ENCODE measurements at places on chromosomes 16 and 17. TPM values are rescaled to one million over a fixed set of nuclear protein-coding genes. Genes with fewer than 3 reads are reported as not detected.

- peaks cover 5% of the 10 kb centered on the region for H3K4me1 ChIP-seq
- peaks cover 23% of the 10 kb centered on the region for H3K27me3 ChIP-seq
- H3K4me3 ChIP-seq: no peak within 1 kb of the TSS
- peak; percentile 36 for DNase-seq
Observed at GRCh38 chr16:67430977-67431774, at the start of gene HSD11B2. Gene HSD11B2, plus strand, starts transcription at chr16:67431121. Its CDS starts 128 bp downstream, at chr16:67431249.

GRCh38 chr16:51312363-51313150 is 161.5 kb upstream of the SALL1 start:
- H3K36me3 ChIP-seq: no peaks in the 10 kb centered on the region
- no peak overlapping the region for H3K27ac ChIP-seq
- no peak overlapping the region for H3K4me3 ChIP-seq
- H3K4me1 ChIP-seq: no peaks in the 10 kb centered on the region

DPEP2 gene
- total RNA-seq: not detected

PTX4 gene
- not detected for total RNA-seq

DNA sequence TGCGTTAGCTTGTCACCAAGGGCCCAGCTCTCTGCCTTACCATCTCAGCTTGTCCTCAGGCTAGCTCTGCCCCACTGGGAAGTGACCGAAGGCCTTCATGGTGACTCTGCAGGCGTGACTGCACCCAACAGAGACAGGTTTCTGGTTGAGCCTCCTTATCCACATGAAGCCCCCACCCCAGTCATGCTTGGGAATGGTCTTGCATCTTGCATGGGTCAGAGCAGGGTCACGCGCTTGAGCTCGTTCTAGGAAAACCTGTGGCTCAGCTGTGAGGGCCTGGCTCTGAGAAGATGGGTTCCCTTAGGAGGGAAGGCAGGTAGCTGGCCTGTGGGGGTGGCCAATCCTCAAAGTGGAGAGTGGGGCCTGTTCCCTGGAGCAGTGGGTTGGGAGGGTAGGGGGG is 122.8 kb downstream of the BANP start:
- H3K4me3 ChIP-seq: no peak overlapping the region
- H3K27ac ChIP-seq: no peak overlapping the region
- H3K27me3 ChIP-seq: no peaks in the 10 kb centered on the region

- peaks cover 23% of the 10 kb centered on the region for H3K36me3 ChIP-seq
- H3K27ac ChIP-seq: peak overlapping the region; percentile 82
- H3K4me1 ChIP-seq: peaks cover 50% of the 10 kb centered on the region
- no peak for DNase-seq
- H3K27me3 ChIP-seq: no peaks in the 10 kb centered on the region
Observed at GRCh38 chr17:77405867-77406732, 265.3 kb downstream of the SEC14L1 start.

- peaks cover 5% of the 10 kb centered on the region for H3K36me3 ChIP-seq
- peaks cover 8% of the 10 kb centered on the region for H3K4me1 ChIP-seq
- DNase-seq: no peak
- H3K27me3 ChIP-seq: no peaks in the 10 kb centered on the region
- H3K27ac ChIP-seq: no peak overlapping the region
- H3K4me3 ChIP-seq: no peak overlapping the region
Observed at GRCh38 chr17:12987120-12987519, 30.7 kb downstream of the ELAC2 start.

DNA sequence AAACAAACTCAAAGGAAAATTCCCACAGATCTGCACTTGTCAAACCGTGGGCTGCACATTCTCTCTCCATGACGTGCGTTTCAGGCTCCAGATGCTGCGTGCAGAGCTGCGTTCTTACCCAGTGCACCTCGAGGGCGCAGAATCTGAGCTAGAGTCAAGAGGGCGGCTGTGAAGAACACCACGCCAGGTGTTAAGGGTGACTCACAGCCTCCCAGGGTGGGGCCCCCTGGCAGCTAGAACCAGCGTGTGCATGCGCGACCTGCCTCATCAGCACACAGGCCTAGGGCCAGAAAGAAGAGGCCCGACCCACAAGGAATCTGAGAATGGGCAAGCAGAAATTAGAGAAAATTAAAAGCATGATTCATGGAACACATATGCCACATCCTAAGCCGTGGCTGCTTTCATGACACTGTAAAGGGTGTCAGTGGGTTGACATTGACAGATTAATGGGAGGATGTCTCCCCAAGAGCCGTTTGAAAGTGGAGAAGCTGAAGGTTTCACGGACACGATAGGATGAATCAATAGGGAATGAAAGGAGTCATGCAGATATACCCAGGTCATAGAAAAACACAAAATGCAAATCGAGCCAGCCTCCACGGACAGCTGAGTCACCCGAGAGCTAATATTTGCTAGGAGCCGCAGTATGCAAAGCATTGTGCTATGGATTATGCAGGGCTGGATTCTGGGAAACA is 29.0 kb downstream of the MARCHF10 start:
- peak; percentile 99 for DNase-seq
- H3K27ac ChIP-seq: no peak overlapping the region
- no peak overlapping the region for H3K4me3 ChIP-seq

GRCh38 chr16:30186782-30187555 is 3.6 kb downstream of the CORO1A start:
- DNase-seq: no peak
- no peaks in the 10 kb centered on the region for H3K27me3 ChIP-seq
- H3K4me3 ChIP-seq: no peak overlapping the region
- peaks cover 3% of the 10 kb centered on the region for H3K36me3 ChIP-seq
- no peak overlapping the region for H3K27ac ChIP-seq
- no peaks in the 10 kb centered on the region for H3K4me1 ChIP-seq

HP gene
- total RNA-seq: not detected

Data from fibroblast of lung (primary cell).